Smooth muscle cell of the coronary artery (primary cell): ENCODE measurements at places on chromosomes 5 and 9. TPM values are rescaled to one million over a fixed set of nuclear protein-coding genes. Genes with fewer than 3 reads are reported as not detected.

The GRPEL2 gene
- 20.2 and 20.8 TPM in 2 replicates for total RNA-seq

The ADRA1B gene
- 0.90 TPM in 1 of 2 replicates, not detected in the other for total RNA-seq

The SPINK6 gene
- not detected in 2 replicates for total RNA-seq

The BTF3 gene
- 120 and 233 TPM in 2 replicates for total RNA-seq

The ARID3C gene
- 0.08 TPM in 1 of 2 replicates, not detected in the other for total RNA-seq

The ZMYND19 gene
- total RNA-seq: 11.1 and 15.9 TPM in 2 replicates

The SLC4A9 gene
- not detected in 2 replicates for total RNA-seq

The ARL14EPL gene
- not detected in 2 replicates for total RNA-seq

The SNX24 gene
- total RNA-seq: 12.2 and 23.1 TPM in 2 replicates

The F2RL2 gene
- total RNA-seq: 0.75 and 3.3 TPM in 2 replicates

The CDH9 gene
- total RNA-seq: not detected in 2 replicates

The CREBRF gene
- 10.8 and 32.9 TPM in 2 replicates for total RNA-seq

The F2RL1 gene
- 22.8 and 26.8 TPM in 2 replicates for total RNA-seq

The MYOT gene
- total RNA-seq: not detected in 2 replicates

The SFXN1 gene
- 127 and 146 TPM in 2 replicates for total RNA-seq

The FCHSD1 gene
- 23.0 and 24.2 TPM in 2 replicates for total RNA-seq

The HTR4 gene
- 0.08 TPM in 1 of 2 replicates, not detected in the other for total RNA-seq

The TLX3 gene
- total RNA-seq: not detected in 2 replicates

The NR4A3 gene
- 0.23 and 0.35 TPM in 2 replicates for total RNA-seq

The NDOR1 gene
- 1.6 and 3.2 TPM in 2 replicates for total RNA-seq

The CBY3 gene
- not detected in 2 replicates for total RNA-seq

The HAVCR2 gene
- 0.30 and 6.9 TPM in 2 replicates for total RNA-seq

The FGF1 gene
- total RNA-seq: 1.8 and 3.8 TPM in 2 replicates

The WNK2 gene
- total RNA-seq: under 0.01 TPM in 1 of 2 replicates, not detected in the other

The ECSCR gene
- 0.23 and 12.6 TPM in 2 replicates for total RNA-seq

The LMAN2 gene
- total RNA-seq: 415 and 1,275 TPM in 2 replicates

The IL5 gene
- total RNA-seq: not detected in 2 replicates

The PHPT1 gene
- 229 and 269 TPM in 2 replicates for total RNA-seq

The CCL28 gene
- 0.68 and 1.9 TPM in 2 replicates for total RNA-seq

The TAF1L gene
- not detected in 2 replicates for total RNA-seq
